Pancreas (tissue), 10 donors: ENCODE measurements at places on chromosomes 4 and X. TPM values are rescaled to one million over a fixed set of nuclear protein-coding genes. Genes with fewer than 3 reads are reported as not detected.

The XKRX gene
- total RNA-seq: 0.16 TPM

The CXCL13 gene
- total RNA-seq: not detected

The BCORL1 gene
- 11.1 TPM for total RNA-seq

The ITGB1BP2 gene
- total RNA-seq: 0.31 TPM

The GLOD5 gene
- 0.37 TPM for total RNA-seq

The DTHD1 gene
- 0.09 TPM for total RNA-seq

The APLN gene
- not detected for total RNA-seq

The UGT2B10 gene
- total RNA-seq: not detected
